PC-3 (cell line): ENCODE measurements at places on chromosomes 6 and 20. TPM values are rescaled to one million over a fixed set of nuclear protein-coding genes. Genes with fewer than 3 reads are reported as not detected.
A peak's percentile ranks its signal among the peaks of the same experiment; 100 is the strongest.

Gene FILIP1
- total RNA-seq = not detected in 2 replicates

Gene C6orf58
- not detected in 2 replicates for total RNA-seq

GRCh38 chr6:124870611-124871459, 91.4 kb upstream of the RNF217 start:
- peak; percentile 48 for DNase-seq

Gene PRPH2
- not detected in 2 replicates for total RNA-seq

Gene EBF4
- total RNA-seq = 0.98 and 1.8 TPM in 2 replicates

Gene CD40
- total RNA-seq = 4.6 and 5.0 TPM in 2 replicates

DNA sequence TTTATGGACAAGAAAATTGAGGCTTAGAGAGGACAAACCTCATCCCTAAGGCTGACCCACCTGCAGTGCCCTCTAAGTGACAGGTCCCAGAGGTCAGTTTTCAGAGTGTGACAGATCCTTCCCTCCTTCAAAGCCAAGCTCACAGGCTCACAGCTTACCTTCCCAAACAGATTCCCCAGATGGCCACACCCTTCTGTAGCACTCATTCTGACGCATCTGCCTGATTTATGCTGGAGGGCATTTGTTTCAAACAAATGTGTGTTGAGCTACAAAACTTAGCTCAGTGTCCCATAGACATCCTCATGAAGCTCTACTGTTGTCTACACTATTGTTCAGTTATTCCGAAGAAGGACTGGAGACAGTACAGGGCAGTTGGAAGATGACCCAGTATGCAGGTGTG, 60.6 kb upstream of the RIN2 start:
- DNase-seq = peak; percentile 74
